ENCODE measurements at places on chromosomes 6 and 20. TPM values are rescaled to one million over a fixed set of nuclear protein-coding genes. Genes with fewer than 3 reads are reported as not detected.

DEFB124 gene
- 0.48 TPM for polyA plus RNA-seq

ARFGEF3 gene
- 8.5 TPM for polyA plus RNA-seq

ACSS1 gene
- polyA plus RNA-seq, result 28.4 TPM

HMGA1 gene
- polyA plus RNA-seq, result 106 TPM

CST7 gene
- 0.30 TPM for polyA plus RNA-seq

BCL2L1 gene
- 66.2 TPM for polyA plus RNA-seq

PPP1R3G gene
- 1.8 TPM for polyA plus RNA-seq

COL11A2 gene
- 5.9 TPM for polyA plus RNA-seq

GRCh38 chr6:156167625-156168071 lies 609.5 kb upstream of the ARID1B start:
- DNase-seq, result peak; percentile 32

- no peak for DNase-seq
Observed at GRCh38 chr6:98339506-98339905, 494.9 kb upstream of the POU3F2 start.

- no peak for DNase-seq
Observed at GRCh38 chr6:34920097-34920496, 31.0 kb downstream of the ANKS1A start.

GRCh38 chr6:107115695-107116327 lies 496 bp upstream of the BEND3 start:
- peak; percentile 63 for DNase-seq

- DNase-seq, result no peak
Observed at GRCh38 chr20:58054780-58055373, 173.6 kb downstream of the ANKRD60 start.

GRCh38 chr6:170514908-170515307 lies 38.2 kb downstream of the PSMB1 start:
- no peak for DNase-seq

GRCh38 chr6:165936660-165937059 lies 231.0 kb downstream of the TBXT start:
- no peak for DNase-seq

- DNase-seq, result peak; percentile 73
Observed at GRCh38 chr6:109526905-109527628, 44.0 kb upstream of the ZBTB24 start.

DNA sequence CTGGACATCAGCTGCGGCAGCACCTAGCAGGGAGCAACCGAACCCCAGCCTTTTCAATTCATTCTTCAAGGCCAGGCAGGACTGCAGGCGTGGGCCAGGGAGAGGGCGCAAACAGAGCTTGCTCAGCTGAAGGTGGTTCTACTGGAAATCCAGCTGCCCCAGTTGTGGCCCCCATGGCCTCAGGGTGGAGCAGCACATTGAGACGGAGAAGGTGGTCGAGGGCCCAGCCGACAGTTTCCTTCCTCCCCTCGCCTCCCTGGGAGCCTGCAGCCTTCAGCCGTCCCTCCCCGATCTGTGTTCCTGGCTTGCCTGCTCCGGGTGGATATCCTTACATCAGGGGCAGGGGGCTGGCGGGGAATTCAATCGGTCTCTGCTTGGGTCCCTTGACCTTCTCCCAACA lies 217.8 kb downstream of the ANKRD60 start:
- no peak for DNase-seq

- DNase-seq, result no peak
Observed at GRCh38 chr6:79895382-79896074, 51.8 kb downstream of the ELOVL4 start.

- DNase-seq, result no peak
Observed at GRCh38 chr6:75376347-75377024, 91.9 kb upstream of the TMEM30A start.

GRCh38 chr6:119215885-119216590 lies 133.5 kb downstream of the MAN1A1 start:
- no peak for DNase-seq

GRCh38 chr6:157168471-157168870 lies 154.8 kb downstream of the TMEM242 start:
- no peak for DNase-seq

DNA sequence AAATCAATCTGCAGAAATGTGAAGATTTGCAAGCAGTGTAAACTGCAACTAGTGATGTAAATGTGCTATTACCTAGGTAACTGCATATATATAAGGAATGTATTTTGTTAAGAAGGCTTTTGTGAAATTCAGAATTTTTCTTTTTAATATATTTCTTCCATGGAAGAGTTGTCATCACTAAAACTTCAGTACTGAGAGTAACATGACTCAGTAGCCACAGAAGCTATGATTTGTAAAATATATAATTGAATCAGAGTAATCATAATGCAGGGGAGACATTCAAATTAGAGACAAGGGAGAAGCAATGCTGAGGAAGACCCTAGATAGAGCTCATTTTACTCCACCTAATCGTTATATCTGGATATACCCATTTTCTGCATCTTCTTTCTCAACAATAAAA lies 141.7 kb downstream of the ADGRG6 start:
- no peak for DNase-seq

All from left kidney (tissue), 8 donors.